Activated effector memory CD4-positive, alpha-beta T cell treated with Interleukin-2 at 50 U/mL for 16 hours (primary cell): ENCODE measurements at places on chromosomes 1 and 21.

DNA sequence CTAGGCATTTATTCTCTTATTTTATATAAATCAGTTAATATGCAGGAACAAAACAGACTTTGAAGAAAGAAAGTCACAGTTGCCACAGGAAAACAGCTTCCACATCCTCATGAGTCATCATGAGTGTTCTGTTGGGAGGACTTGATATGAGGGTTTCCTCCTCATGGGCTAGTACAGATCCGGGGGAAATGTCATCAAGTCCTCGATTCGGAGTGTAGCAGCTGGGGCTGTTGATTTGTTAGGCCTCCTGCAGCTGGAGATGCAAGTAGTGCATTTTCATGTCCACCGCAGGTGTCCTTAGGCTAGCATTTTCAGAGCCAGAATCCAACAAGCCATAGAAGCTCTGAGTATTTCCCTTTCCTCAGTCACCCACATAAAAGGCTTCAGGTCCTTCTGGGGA is 36.7 kb downstream of the ADAM30 start:
- no peak for DNase-seq

DNA sequence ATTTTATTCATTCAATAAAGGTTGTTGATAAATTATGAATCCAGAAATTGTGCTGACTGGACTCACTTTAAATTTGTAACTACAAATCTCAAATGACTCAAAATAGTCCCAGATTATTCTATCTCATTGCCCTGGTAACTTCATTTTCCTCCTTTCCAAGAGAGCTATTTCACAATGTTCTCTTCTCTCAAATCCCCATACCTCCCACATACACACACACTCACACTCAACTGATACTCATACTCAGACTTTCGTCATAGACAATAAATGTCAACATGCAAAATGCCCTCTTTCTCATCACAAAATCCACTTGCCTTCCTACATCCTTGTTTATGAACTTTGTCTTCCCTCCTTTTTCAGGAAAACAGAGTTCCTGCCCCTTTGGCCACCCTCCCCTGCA is 33.3 kb downstream of the EXTL2 start:
- DNase-seq: no peak

GRCh38 chr1:76298399-76298798 is 223.9 kb downstream of the ST6GALNAC3 start:
- DNase-seq: no peak

DNA sequence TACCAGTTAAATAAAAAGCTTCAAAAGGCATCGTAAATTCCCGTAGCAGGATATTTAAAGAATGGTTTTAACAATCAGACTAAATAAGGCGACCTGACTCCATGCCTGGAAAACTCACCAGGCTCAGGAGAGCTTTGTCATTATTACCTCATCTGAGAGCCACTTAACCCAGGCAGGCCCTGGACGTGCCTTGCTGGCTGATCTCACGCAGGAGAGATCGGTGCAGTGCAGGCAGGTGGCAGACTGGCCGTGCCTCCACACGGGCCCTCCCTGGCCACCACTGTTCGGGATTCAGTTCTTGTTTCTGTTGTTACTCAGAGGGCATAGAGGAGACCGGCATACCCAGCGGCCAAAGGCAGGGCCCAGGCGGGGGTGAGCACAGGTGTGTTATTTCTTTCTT is 6.4 kb downstream of the MT1HL1 start:
- no peak for DNase-seq

GRCh38 chr1:178954325-178954690 is 71.4 kb upstream of the FAM20B start:
- no peak for DNase-seq

DNA sequence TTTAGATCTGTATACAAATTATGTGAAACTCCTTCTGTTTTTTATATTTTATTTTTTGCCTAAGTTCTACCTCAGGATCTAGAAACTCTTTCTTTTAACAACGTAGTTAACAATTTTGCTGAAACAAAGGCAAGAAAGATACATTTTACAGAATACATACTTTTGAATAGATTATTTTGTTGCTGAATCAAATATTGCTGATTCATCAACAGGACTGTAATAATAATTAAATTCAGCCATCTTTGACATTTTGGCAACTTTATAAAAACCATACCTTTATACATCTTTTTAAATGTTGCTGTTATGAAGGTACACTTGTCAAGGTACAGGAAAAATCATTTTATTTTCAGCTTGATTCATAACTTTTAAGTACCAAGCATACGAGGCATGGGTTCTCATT is 10.7 kb upstream of the COA6 start:
- no peak for DNase-seq
